Right ventricle myocardium superior (tissue), 1 donor: ENCODE measurements at places on chromosomes 16 and 17. TPM values are rescaled to one million over a fixed set of nuclear protein-coding genes. Genes with fewer than 3 reads are reported as not detected.

DNA sequence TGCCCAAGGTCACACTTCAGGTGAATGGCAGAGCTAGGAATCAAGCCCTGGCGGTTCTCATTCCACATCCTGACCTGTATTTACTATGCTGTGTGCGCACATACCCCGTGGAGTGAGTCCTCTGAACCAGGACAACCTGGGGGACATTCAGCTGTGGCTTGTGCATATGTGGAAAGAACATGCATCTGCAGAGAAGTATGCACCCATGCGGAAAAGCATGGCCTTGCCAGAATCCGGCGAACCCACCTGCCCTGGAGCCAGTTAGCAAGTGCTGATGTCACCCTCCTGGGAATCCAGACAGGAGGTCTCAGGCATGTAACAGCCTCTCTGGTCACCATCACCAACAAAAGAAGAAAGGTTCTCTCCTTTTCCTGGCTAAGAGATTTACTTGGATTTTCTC, 1.9 kb downstream of the RASL10B start:
- DNase-seq = no peak

DNA sequence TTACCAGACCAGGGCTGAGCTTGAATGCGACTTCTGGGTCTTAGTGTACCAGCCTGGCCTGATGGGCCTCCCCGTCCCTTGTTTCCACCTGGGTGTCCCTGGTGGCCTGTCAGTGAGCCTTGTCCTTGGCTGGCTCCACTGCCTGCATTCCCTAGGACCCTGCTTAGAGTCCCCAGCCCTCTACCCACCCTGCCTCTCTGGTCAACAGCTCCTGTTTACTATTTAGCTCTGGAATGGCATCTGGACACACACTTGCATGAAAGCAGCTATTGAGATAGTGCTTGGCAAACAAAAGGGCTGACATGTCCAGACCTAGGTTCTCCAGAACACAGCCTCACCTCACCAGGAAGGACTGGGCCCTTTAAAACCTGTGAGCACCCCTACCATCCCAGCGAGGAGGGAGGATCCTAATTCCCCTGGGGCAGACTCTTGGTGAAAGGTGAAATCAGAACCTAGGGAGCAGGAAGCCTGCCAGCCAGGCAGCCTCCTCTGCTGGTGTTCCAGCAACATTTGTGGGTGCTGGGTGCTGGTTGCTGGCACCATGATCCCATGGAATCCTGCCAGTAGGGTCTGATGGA, 38.8 kb downstream of the RAI1 start:
- DNase-seq = no peak

GRCh38 chr17:28860363-28860808, 5.6 kb downstream of the ERAL1 start:
- no peak for DNase-seq

The CSH1 gene
- not detected for total RNA-seq

The RCVRN gene
- not detected for total RNA-seq
